ENCODE measurements at places on chromosomes 12 and 14.

DNA sequence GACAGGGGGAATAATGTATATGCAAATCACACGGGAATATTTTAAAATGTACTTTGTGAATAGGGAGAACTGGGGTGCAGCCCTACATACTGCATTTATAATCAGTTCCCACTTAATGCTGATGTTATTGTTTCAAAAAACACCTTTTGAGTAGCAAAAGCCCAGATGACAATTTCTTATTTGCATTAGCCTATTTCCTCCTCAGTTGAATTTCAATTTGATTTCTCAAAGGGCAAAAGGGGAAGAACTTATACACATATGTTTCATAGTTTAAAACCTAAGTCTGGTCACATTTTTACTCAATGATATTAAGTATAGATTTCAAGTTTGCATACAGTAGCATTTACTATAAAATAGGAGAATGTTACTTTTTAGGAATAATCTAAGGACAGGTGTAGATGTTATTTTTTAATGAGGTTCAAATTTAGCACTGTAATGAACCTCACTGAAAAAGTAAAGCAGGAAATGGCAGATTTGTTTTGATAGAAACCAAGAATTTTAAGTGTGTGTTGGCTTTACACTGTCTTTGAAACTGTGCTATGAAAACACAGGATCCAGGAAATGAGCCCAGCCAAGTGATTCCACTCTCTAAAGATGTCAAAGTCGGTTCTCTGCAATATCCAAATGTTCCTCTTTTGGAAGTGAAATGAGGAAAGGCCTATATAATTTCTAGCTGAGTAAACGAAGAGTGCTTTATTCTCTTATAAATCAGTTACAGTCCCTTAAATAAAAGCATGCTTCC is 367.4 kb downstream of the BTG1 start:
- no peak for DNase-seq

DNA sequence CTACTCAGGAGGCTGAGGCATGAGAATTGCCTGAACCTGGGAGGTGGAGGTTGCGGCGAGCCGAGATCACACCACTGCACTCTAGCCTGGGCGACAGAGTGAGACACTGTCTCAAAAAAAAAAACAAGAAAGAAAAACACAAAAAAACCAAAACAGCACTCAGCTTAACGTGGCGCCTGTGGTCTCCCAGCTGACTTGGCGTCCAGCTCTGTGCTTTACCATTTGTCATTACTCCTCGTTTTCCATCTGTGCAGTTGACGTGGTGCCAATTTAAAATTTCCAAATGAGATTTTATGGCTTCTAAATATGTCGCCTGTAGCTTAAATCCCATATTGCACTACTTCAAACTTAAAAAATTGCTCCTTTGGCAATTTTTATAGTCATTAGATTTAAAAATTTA is 2.0 kb downstream of the MGP start:
- no peak for DNase-seq

- no peak for DNase-seq
These were observed 84.5 kb upstream of the EGLN3 start for GRCh38 chr14:34035177-34035933.

GRCh38 chr14:23984891-23985602 is 3.7 kb upstream of the DHRS4L2 start:
- no peak for DNase-seq

GRCh38 chr14:74980398-74980730 is 22.4 kb upstream of the EIF2B2 start:
- no peak for DNase-seq

- no peak for DNase-seq
These were observed 24.7 kb downstream of the HEATR5A start for GRCh38 chr14:31395572-31396205.

- no peak for DNase-seq
These were observed 126.7 kb upstream of the PTPRQ start for GRCh38 chr12:80317307-80317706.

GRCh38 chr14:76131071-76131965 is 20.4 kb upstream of the GPATCH2L start:
- no peak for DNase-seq

DNA sequence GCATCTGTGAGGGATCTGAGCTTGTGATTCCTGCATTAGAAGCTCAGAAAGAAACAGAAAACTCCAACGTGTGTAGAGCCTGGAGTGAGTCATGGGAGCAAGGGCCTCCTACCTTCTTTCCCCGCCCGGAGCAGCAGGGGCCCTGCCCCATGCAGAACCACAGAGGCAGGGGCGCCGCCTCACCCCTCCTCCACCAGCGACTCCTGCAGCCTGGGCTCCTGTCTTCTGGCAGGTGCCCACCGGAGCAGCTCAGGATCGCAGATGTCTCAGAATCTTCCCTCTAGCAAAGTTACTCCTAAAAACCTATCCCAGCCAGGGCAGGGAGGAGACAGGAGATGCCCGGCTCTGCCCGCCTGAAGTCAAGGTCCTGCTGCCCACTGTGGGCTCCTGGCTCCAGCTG is 58.7 kb downstream of the STX2 start:
- DNase-seq: no peak

DNA sequence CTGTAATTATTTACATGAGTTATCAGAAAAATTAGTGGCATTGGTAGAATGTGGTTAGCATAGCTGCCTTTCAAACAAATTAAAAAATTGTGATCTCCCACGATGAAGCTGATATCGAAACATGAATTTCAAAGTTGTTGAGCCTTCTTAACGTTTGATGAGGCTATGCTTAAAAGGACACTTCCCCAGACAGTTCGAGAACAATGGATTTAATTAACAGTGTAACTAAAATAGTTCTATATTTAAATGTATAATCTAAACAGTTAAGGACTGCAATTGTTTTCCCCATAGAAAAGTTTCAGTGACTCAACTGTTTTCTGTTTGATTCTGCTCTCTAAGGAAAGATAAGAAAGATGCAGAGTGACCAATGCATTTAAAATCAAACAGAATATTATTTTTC is 1.6 kb downstream of the CLEC2B start:
- no peak for DNase-seq

DNA sequence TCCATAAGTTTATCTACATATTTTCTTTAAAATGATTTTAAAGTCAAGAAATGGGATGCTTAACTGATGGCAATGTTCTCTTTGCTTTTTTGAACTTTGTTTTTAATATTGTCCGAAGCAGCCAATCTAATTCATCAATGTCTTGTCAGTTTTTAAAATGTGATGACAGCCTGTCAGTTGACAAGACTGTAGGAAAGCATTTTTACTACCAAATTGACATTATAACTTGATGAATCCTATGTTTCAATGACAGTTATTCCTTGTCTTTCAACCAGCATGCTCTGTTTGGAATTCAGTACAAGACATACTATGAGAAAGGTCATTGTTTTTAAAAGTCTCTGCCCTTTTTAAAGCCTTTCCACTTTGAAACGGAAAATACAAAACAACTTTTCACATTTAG is 1073.2 kb downstream of the TMTC2 start:
- DNase-seq: no peak

GRCh38 chr12:63093711-63094110 is 57.3 kb downstream of the AVPR1A start:
- no peak for DNase-seq

DNA sequence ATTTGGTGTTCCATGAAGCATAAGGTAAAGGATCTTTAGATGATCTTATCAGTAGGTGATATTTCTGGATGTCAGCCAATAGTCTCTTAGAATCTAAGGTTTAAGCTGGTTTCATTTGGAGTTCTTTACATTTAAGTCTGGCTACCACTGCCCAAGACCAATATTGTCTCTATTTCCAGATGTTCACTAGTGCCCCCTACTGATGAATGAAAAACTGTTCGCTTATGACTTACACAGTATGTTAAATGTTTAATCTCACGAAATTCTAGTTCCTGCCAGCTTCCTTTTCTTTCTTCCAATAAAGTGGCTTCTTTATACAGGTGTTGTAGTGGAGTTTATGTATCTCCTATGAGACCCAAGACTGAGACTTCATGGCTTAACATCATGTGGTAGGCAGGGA is 31.8 kb upstream of the MIS18BP1 start:
- DNase-seq: no peak

- DNase-seq: no peak
These were observed 12.4 kb downstream of the ZBTB42 start for GRCh38 chr14:104813286-104813685.

DNA sequence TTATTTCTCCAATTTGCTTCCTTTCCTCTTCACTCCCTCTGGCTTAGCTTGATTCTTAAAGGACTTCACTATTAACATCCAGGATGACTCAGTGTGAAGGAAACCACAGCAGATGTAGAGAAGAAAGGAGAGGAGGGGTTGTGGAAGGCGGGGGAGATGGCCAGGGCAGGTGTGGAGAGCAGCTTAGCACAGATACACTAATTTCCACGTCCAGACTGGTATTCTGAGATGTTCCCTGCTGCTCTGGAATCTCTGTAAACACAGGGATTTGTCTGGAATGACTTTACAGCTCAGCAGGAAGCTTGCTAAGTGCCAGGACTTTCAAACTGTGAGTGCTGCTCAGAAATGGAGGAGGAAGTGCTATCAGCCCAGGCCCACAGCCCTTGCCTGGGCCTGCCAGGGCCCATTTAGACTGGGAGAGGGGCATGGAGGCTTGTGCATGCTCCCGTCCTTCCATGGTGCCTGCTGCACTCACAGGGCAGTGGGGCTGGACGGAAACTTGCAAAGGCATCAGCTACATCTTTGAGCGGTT is 202.5 kb upstream of the DDHD1 start:
- no peak for DNase-seq

DNA sequence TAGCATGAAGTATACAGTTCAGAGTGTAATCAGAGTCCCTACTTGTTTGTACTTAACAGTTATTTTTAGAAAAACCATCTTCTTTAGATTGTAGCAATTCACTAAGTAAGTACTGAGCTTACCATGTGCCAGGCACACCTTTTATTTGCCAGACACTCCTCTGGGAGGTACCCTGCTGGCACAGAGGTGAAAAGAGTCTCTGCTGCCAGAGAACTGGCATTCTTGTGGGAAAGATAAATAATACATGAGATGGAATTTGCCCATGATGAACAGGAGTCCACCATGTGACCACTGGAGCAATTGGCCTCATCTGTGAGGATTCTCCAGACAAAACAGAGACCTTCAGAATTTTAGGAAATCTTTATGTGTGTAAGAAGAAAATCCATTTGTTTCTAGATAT is 199.3 kb upstream of the SLC16A7 start:
- no peak for DNase-seq

- no peak for DNase-seq
These were observed 191.8 kb downstream of the DACT1 start for GRCh38 chr14:58829594-58829993.

DNA sequence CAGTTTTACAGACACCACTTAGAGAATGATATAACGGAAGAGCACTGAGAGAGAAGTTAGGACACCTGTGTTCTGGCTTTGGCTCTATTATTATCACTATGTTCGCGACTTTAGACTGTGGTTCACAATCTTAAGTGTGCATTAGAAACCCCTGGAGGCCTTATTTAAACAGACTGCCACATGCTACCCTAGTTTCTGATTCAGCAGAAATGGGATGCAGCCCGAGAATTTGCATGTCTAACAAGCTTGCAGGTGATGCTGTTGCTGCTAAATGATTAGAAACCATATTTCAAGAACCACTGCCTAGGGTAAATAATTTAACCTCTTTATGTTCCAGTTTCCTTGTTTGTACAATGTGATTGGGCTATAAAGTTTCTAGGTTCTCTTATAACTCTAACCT is 3.6 kb upstream of the RAD51AP1 start:
- DNase-seq: no peak

DNA sequence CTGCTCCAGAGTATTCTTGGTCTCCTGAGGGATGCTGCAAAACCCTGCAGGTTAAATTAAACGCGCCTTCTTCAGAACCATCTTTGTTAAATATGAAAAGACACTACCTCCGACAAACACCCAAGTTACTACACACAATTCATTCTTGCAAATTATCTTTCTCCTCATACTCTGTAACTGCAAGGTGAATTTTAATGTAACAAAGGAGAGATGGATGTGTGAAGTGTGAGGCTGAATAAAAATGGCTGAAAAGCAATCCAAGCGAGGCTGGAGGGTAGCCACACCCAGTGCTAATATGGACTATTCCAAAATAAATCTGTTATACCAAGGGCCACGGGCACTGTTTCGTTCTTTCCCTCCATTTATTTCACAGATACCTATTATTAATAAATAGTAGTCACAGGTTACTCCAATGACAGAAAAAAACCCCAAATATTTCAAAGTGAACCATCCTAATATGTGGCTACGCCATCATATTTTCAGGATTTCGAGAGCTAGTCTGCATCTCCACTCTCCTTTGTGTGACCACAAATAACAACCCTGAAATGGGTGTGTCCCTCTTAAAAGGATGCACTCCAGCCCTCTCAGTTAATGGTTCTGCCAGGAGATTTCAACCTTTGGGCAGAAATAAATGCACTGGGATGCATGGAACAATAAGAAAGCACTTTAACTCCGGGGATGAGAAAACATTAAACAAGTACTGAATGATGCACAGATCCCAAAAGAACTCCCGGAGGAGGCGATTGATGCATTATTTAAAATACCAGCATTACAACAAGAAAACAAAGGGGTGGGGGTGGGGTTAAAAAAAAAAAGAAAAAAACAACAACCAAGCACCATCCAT is 53.1 kb upstream of the CCDC175 start:
- no peak for DNase-seq

DNA sequence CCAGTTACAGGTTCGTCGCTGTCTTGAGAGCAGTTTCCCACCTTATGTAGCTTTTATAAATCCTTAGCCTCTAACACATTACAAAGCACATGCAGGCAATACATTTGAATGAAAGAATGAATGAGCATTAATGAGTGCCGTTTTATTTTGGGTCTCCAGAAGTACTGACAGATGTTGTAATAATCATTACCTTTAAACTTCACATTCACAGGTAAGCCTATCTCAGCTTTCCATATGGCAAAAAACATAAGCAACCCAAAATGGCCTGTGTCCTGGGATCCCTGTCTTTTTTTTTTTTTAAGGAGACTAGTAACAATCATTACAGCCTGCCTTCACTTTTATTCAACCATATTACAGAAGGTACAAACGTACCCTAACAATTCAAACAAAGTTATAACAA is 52.9 kb upstream of the FERMT2 start:
- DNase-seq: no peak

DNA sequence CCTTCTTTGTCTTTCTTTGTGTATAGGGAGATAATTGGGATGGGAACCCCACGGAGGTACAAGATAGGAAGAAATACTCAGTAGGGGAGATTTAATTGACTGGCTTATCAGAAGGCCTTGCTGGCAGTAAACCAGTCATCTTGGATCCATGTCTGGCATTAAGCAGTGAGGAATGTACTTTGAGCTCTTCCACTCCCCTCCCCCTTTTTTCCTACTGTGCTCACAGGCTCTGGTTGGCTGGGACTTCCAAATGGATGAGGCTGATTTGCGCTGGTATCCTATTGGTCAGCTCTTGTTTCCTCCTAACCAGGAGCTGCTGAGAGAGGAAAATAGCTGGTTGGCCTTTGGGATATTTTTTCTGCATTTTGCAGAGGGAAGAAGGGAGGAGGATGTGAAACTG is 24.7 kb downstream of the NGDN start:
- DNase-seq: no peak

DNA sequence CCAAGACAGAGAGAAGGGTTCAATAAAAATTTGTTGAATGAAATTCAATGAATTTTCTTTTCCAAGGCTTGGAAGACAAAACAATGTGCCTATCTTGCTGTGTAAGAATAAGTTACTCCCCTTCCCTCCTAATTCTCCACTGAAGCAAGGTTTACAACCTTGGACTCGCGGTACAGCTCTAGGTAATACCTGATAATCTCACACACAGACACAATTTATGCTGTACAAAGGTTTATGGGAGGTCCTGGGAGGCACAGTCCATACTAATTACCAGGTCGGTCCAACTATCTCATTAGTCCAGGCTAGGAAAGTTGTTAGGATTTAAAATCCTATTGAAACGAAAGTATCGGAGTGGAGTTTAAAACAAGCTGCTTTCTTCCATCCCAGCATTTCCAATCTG is 42.6 kb downstream of the NELL2 start:
- DNase-seq: no peak

GRCh38 chr12:104121001-104121400 is 17.0 kb downstream of the NFYB start:
- no peak for DNase-seq

Data from stimulated activated CD4-positive, alpha-beta T cell treated with anti-CD3 and anti-CD28 coated beads, Interleukin-1b, Interleukin-23, amount 100 ng/mL, for 24 hours (primary cell).